IMR-90 (cell line): ENCODE measurements at places on chromosomes 7 and 10. TPM values are rescaled to one million over a fixed set of nuclear protein-coding genes. Genes with fewer than 3 reads are reported as not detected.

GRCh38 chr10:95350830-95351228 lies 60.0 kb upstream of the PDLIM1 start:
- no peak for DNase-seq
- H3K27me3 ChIP-seq: no peaks in the 10 kb centered on the region
- H3K36me3 ChIP-seq: no peaks in the 10 kb centered on the region

The KAZALD1 gene
- total RNA-seq: 8.1 and 9.1 TPM in 2 replicates

- no peak overlapping the region for H3K27ac ChIP-seq
- H3K4me1 ChIP-seq: no peaks in the 10 kb centered on the region
- H3K27me3 ChIP-seq: no peaks in the 10 kb centered on the region
- no peaks in the 10 kb centered on the region for H3K36me3 ChIP-seq
- DNase-seq: peak; percentile 5
- H3K4me3 ChIP-seq: no peak overlapping the region
These were observed 252.7 kb upstream of the SHH start for GRCh38 chr7:156064971-156065386.

GRCh38 chr7:140159497-140159896 lies 17.3 kb downstream of the KDM7A start:
- no peaks in the 10 kb centered on the region for H3K27me3 ChIP-seq
- H3K4me1 ChIP-seq: no peaks in the 10 kb centered on the region
- DNase-seq: peak; percentile 38
- no peak overlapping the region for H3K27ac ChIP-seq
- no peak overlapping the region for H3K4me3 ChIP-seq

DNA sequence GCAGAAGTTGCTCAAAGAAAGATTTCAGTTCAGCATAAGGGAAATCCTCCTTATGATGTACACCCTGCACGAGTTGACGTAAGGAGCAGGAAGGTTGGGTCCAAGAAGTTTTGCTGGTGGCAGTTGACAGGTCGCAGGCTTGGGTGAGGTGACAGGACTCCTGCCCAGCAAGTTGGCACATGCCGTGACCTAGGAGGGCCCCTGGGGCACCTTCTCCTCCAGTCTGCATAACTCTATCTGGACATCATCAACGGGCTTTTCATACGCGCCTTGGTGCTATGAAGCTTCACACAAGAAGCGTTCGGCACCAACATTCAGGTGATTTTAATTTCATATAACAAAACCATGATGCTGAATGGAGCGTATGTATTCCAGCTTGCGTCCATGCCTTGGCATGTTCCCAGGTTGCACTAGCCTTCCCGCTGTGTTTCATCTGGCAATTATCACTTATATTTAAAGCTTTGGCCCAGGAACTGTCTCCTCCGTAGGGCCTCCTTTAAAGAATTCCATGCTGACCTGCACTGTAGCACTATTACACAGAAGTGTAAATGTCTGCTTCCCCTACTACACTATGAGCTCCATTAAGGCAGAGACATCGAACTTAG lies 651.6 kb upstream of the FOXK1 start:
- no peak overlapping the region for H3K27ac ChIP-seq
- no peaks in the 10 kb centered on the region for H3K36me3 ChIP-seq
- no peaks in the 10 kb centered on the region for H3K4me1 ChIP-seq
- no peak overlapping the region for H3K4me3 ChIP-seq

The NANOS1 gene
- total RNA-seq: under 0.01 and 0.28 TPM in 2 replicates

DNA sequence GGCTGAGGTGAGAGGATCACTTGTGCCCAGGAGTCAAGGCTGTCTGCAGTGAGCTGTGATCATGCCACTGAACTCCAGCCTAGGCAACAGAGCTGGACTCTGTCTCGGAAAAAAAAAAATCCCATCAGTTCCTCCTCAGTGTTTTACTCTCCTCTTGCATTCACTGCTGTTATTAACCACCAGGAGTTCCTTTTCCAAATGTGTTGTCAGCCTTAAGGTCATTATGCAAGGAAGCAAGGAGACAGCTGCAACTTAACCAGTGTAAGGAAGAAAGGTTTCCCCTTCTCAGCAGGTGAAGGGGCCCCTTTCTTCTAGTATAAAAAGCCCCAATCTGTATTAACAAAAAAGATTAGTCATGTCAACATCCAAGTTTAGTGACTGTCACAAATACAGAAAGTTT lies 86.6 kb upstream of the LEP start:
- H3K27ac ChIP-seq: no peak overlapping the region
- no peaks in the 10 kb centered on the region for H3K4me1 ChIP-seq
- no peak for DNase-seq
- peaks cover 55% of the 10 kb centered on the region for H3K27me3 ChIP-seq
- no peaks in the 10 kb centered on the region for H3K36me3 ChIP-seq

The TNPO3 gene
- 77.2 and 78.6 TPM in 2 replicates for total RNA-seq

- DNase-seq: no peak
- no peak overlapping the region for H3K4me3 ChIP-seq
- peaks cover 8% of the 10 kb centered on the region for H3K27me3 ChIP-seq
- no peak overlapping the region for H3K27ac ChIP-seq
- no peaks in the 10 kb centered on the region for H3K4me1 ChIP-seq
These were observed 100.6 kb upstream of the CDK1 start for GRCh38 chr10:60677531-60678129.

GRCh38 chr7:13860734-13861133 lies 128.7 kb downstream of the ETV1 start:
- peak; percentile 12 for DNase-seq
- no peak overlapping the region for H3K4me3 ChIP-seq
- no peaks in the 10 kb centered on the region for H3K4me1 ChIP-seq
- no peaks in the 10 kb centered on the region for H3K27me3 ChIP-seq
- H3K27ac ChIP-seq: no peak overlapping the region

The SH2D4B gene
- not detected in 2 replicates for total RNA-seq

DNA sequence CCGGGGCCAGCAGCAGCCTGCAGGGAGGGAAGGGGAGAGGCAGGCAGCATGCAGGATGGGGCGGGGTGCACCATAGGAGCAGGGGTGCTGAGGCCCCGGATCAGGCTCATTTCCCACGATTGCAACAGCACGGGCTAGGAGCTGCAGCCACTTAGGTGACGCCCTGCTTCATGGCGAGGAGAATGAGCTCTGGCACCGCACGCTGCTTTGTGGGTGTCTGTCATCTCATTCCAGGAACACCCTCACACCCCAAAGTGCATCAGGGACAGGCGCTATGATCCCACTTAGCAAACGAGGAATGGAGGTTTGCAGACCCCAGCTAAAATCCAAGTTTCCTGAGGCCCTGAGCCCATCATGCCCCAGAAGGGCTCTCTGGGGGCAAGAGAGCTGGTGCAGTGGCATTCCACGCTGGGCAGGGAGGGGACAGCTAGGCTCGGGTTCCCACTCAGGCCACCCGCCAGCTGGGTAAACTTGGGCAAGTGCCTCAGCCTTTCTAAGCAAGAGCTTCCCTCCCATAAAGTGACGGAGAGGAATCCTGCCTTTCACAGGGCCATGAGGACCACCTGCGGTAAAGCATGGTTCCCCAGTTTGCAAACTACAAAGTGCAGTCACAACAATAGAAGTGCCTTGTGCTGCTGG lies 9.3 kb downstream of the KCNH2 start:
- peaks cover 14% of the 10 kb centered on the region; the same call in 1 of the 2 replicates for H3K4me1 ChIP-seq
- no peak for DNase-seq
- no peak overlapping the region for H3K27ac ChIP-seq
- H3K4me3 ChIP-seq: no peak overlapping the region
- peaks cover 24% of the 10 kb centered on the region for H3K27me3 ChIP-seq
- no peaks in the 10 kb centered on the region; the same call in 1 of the 2 replicates for H3K36me3 ChIP-seq

GRCh38 chr7:121938429-121938996 lies 65.6 kb downstream of the PTPRZ1 start:
- no peak overlapping the region for H3K27ac ChIP-seq
- H3K36me3 ChIP-seq: no peaks in the 10 kb centered on the region
- H3K4me1 ChIP-seq: no peaks in the 10 kb centered on the region

GRCh38 chr10:86827639-86828038 lies 71.2 kb downstream of the BMPR1A start:
- no peak overlapping the region for H3K4me3 ChIP-seq
- DNase-seq: no peak
- H3K4me1 ChIP-seq: peaks cover 4% of the 10 kb centered on the region
- no peaks in the 10 kb centered on the region for H3K27me3 ChIP-seq
- no peaks in the 10 kb centered on the region for H3K36me3 ChIP-seq

GRCh38 chr10:28492116-28492920 lies 40.6 kb upstream of the WAC start:
- no peak overlapping the region for H3K4me3 ChIP-seq
- no peaks in the 10 kb centered on the region for H3K36me3 ChIP-seq
- H3K27me3 ChIP-seq: peaks cover 16% of the 10 kb centered on the region
- H3K27ac ChIP-seq: no peak overlapping the region
- DNase-seq: no peak
- H3K4me1 ChIP-seq: no peaks in the 10 kb centered on the region

- no peaks in the 10 kb centered on the region for H3K27me3 ChIP-seq
- H3K4me1 ChIP-seq: peaks cover 19% of the 10 kb centered on the region
- H3K36me3 ChIP-seq: peaks cover 16% of the 10 kb centered on the region
- H3K4me3 ChIP-seq: no peak overlapping the region
- no peak overlapping the region for H3K27ac ChIP-seq
These were observed 67.7 kb downstream of the TACR2 start for GRCh38 chr10:69348816-69349541.

DNA sequence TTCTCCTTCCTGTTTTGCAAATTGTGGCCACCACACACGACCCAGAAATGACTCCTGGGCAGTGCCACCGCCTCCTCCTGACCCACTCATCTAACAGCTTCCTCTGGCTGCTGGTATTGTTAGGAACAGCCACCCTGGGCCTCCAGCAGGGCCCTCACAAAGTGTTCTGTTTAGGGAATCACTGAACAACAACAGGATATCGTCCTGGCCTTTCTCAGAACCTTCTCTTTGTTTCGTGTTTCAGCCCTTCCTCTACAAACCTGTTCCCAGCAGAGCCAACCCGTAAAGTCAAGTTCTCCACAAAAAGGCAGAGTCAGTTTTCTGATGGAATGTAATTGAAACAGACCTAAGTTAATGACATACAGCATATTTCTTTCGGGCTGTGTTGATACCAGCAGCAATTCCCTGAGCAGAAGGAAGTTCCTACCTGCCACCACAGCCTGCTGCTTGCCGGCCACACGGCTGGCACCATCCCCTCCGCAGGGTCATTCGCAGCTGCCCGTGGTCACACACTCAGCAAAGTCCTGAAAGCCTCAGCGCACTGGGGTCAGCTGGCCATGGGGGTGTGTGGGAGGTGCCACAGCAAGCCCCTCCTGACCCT lies 91.7 kb upstream of the PITRM1 start:
- no peak overlapping the region for H3K4me3 ChIP-seq
- H3K27me3 ChIP-seq: no peaks in the 10 kb centered on the region
- DNase-seq: no peak

GRCh38 chr7:36071605-36072004 lies 81.4 kb upstream of the EEPD1 start:
- no peak overlapping the region for H3K4me3 ChIP-seq
- no peaks in the 10 kb centered on the region for H3K36me3 ChIP-seq
- H3K27me3 ChIP-seq: peaks cover 33% of the 10 kb centered on the region
- no peaks in the 10 kb centered on the region for H3K4me1 ChIP-seq
- DNase-seq: no peak
- no peak overlapping the region for H3K27ac ChIP-seq

The ZNF853 gene
- total RNA-seq: 3.3 and 3.4 TPM in 2 replicates

- no peak for DNase-seq
- H3K4me3 ChIP-seq: no peak overlapping the region
- no peak overlapping the region for H3K27ac ChIP-seq
- H3K27me3 ChIP-seq: peaks cover 4% of the 10 kb centered on the region
- H3K4me1 ChIP-seq: no peaks in the 10 kb centered on the region
- no peaks in the 10 kb centered on the region for H3K36me3 ChIP-seq
These were observed 34.4 kb downstream of the WIPF3 start for GRCh38 chr7:29840701-29841100.

DNA sequence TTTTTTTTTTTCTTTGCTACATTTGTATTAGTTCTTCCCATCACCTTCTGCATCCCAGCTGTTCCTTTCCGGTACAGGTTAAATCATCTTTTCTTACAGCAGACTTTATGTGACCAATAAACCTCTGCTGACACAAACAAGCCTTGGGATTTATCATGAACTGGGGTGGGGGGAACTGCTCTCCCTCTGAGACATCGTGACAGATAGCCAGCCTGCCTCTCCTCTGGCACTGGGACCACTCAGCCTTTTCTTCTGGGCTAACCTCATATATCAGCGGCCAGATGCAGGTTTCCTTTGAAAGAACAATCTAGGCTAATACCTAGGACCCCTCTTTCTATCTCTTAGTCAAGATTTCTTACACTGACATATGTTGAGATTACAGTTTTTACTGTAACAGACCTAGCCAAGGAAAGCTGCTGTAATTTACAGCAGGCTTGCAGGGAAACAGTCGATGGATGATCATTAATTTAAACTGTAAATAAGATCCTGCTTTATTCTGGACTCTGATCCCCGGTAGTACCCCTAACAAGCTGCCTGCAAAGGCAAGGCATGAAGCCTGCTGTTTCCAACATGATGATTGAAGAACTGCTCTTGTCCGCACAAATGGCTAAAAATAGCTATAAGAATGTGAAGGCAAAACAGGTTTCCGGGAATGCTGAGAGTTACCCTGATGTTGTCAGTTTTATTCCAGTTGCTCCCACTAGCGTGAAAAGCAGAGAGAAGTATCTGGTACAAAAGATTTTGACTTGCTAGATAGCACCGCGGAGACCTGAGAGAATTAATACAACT lies 338.7 kb downstream of the SORCS1 start:
- no peak overlapping the region for H3K4me3 ChIP-seq
- DNase-seq: no peak
- no peaks in the 10 kb centered on the region for H3K4me1 ChIP-seq
- no peaks in the 10 kb centered on the region for H3K36me3 ChIP-seq
- no peak overlapping the region for H3K27ac ChIP-seq
